Frontal cortex (tissue), 4 donors: ENCODE measurements at places on chromosomes 11 and 22. TPM values are rescaled to one million over a fixed set of nuclear protein-coding genes. Genes with fewer than 3 reads are reported as not detected.

Gene NXPE1
- total RNA-seq = not detected

Gene SOX10
- 1.6 TPM for total RNA-seq

Gene TRIM21
- 4.9 TPM for total RNA-seq

Gene BATF2
- total RNA-seq = not detected

Gene DERL3
- total RNA-seq = 0.82 TPM
